Activated T-cell treated with anti-CD3 and anti-CD28 coated beads, Interleukin-2, amount 50 U/mL, for 48 hours (primary cell): ENCODE measurements at places on chromosomes 2 and 18.
A peak's percentile ranks its signal among the peaks of the same experiment; 100 is the strongest.

GRCh38 chr2:110820128-110820527 is 87.8 kb downstream of the ACOXL start:
- DNase-seq = no peak

GRCh38 chr2:58156780-58157179 is 84.3 kb downstream of the FANCL start:
- no peak for DNase-seq

- no peak for DNase-seq
These were observed 20.0 kb upstream of the CXCR4 start for GRCh38 chr2:136137982-136138381.

DNA sequence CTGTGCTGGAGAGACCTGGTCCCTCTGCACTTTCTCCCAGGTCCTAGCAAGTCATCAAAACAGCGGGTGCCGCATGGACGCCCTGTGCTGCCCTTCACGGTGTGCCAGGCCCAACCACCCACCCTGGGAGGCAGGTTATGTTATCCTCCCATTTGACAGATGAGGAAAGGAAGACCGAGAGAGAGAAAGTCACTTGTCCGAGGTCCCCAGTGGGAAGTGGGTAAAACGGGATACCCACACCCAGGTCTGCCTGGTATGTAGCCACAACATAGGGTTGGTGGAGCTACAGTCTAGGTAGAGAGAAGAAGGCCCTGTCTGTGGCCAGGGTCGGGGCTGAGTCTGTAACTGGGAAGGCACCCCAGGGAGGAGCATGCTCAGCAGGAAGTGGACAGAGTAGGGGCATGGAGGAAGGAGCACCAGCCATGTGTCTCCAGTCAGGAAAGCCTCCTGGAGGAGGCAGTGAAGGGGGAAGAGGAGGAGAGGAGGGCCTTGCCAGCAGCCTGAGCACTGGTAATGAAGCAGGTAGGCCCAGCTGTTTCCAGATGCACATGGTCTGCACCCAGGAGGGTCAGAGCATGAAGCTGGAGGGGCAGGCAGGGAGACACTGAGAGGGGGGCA is 98.4 kb downstream of the ZFP36L2 start:
- peak; percentile 43 for DNase-seq

- no peak for DNase-seq
These were observed 15.4 kb downstream of the HK2 start for GRCh38 chr2:74849228-74849892.

DNA sequence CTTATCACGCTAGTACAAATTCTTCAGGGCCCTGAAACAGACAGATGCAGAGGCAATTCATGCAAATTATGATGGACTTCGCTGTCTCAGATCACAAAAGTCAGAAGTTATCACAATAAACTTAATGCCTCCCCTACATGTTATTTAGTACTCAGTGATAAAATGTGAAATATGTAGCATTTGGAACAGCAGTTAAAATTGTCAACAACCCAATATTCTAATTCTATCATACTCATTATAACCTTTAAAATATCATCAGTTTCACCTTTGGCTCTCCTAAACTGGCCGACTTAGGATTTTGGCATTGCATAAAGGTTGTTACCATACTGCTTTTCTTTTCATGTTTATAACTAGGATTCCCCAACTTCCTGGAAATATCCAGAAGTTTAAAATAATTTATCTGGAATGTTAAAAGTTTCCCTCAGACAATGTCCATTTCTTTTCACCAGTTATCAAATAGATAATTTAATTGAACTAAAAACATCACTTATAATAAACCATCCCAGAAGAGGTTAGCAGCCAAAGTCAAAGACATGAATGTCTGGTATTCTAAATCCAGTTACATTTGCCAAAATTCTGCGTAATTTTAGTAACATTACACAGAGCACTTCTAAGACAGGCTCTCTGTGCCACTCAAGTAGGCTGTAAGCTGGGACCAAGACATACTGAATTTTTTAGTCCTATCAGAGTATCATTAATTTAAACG is 239.8 kb downstream of the RBM43 start:
- no peak for DNase-seq

DNA sequence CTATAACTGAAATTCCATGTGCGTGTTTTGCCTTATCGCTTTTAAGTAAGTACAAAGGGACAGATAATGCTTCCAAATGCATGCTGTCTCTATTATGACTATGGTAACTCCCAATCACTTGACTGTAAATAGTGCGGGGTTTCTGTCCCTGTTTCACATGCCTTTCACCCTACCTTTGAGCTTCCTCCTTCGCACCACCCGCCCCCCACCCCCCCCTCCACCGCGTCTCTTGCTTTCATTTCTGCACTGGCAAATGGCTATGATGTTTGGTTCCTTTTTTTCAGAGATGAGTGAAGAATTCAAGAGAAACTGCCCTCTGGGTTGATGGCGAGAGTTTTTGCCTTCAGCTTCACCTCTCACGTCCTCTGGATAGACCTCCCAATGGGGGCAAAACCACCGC is 25.0 kb upstream of the SPP2 start:
- no peak for DNase-seq

DNA sequence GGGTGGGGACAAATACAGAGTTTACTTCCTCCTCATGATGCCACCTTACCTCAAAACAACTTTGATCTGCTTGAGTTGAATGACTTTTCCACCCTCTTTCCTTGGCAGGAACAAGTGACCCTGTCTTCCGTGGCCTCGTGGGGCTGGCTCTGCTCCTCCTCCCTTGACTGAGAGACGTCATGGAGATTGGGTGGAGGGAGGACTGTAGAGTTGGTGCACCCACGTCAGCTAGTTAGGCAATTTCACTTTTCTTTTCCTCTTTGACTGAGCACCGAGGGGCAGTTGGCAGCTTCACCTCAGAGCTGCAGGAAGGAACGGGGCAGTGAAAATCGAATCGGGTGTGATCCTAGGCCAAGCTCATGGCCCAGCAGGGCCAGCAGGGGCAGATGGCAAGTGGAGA is at the start of gene SP140:
Gene SP140 (plus strand): TSS at position 251 of the 400 bp plus-strand sequence. CDS start 109 bp downstream, at position 360.
- peak; percentile 76 for DNase-seq

GRCh38 chr18:79486356-79487182 is 90.8 kb downstream of the NFATC1 start:
- no peak for DNase-seq

- DNase-seq = no peak
These were observed 571.9 kb upstream of the CNTNAP5 start for GRCh38 chr2:123453046-123453700.

GRCh38 chr18:74488864-74489263 is 7.3 kb upstream of the CNDP2 start:
- peak; percentile 5 for DNase-seq

DNA sequence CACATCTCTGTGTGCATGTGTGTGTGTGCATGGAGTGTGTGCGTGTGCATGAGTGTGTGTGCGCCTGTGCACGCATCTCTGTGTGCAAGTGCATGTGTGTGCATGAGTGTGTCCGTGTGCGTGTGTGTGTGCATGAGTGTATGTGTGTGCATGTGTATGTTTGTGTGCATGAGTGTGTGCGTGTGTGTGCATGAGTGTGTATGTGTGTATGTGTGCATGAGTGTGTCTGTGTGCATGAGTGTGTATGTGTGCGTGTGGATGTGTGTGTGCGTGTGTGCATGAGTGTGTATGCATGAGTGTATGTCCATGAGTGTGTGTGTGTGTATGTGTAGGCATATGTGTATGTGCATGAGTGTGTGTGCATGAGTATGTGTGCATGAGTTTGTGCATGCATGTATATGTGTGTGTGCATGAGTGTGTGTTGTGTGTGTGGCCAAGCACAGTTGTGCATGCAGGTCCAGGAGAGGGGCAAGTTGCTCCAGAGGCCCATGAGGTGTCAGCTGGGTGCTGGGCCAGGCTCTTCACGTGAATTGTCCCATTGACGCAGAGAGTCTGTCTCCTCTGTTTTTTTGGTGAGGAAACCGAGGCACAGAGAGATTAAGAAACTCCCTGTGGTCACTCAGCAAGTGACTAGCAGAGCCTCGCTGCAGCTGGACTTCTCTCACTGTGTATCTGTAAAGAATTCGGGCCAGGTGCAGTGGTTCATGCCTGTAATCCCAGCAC is 75.5 kb downstream of the ASB1 start:
- DNase-seq = no peak

DNA sequence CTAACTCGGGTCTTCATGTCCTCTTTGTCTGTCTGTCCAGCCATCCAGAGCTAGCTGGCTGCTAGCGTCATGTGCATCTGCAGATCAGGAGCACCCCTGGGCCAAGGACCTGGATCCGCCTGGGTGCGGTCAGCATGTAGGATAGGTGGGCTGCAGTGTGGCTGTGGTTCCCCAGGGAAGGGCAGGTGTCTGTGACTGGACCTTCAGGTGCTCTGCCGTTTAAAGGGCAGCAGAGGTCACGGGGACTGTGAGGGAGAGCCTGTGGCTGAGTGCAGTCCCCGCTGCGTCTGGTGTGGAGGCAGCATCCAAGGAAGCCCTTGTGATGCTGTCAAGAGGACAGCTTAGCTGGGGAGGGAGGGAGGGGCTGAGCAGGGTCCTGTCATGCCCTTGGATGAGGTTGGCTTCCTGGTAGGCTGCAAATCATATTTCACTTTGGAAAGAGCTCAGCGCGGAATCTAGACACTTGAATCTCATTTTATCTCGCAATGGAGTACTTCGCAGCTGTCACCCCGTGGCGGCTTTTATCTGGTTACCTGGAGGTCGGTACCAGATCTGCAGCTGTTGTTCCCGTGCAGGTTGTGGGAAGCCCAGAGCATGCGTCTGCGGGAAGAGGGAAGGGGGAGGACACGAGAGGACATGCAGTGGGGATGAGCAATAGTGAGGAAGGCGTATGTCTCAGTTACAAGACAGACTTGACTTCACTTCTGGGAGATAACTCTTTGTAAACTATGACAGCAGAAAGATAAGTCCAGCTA is 5.9 kb upstream of the RALB start:
- DNase-seq = no peak

DNA sequence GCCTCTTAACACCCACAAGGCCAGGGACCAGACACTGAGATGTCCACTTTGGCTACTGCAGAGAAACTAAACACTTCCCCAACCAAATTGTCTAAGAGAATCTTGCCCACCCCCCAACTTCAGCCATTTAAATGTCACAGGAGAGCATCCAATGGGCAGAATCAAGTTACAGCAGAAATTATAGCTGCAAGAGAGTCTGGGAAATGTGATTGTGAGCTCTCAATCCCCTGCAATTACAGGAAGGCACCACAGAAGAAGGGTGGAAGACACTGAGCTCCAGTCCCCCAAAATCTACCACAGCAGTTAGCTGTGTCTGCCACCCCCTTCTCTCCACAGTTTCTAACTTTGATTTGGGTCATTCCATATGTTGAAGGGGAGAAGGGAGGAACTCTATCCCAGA is 103.5 kb upstream of the ATL2 start:
- no peak for DNase-seq

- no peak for DNase-seq
These were observed 120.5 kb downstream of the ZFP36L2 start for GRCh38 chr2:43105586-43106558.

- no peak for DNase-seq
These were observed 41.5 kb downstream of the MAP3K19 start for GRCh38 chr2:135005753-135006152.

DNA sequence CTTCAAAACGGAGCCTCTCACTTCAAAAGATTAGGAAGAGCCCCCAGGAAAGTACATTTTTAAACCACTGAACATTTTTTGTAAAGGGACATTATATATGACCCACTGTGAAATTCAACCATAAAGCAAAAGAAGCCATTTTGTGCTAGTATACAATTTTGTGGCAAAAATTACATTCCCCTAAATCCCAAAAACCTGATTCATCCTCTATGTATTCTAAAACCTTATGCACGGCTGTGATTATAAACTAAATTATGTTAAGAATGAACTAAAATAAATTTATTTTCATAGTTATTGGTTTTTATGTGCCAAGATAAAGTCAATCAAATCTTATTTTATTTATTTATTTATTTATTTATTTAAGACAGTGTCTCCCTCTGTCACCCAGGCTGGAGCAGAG is 48.5 kb downstream of the RTN4 start:
- DNase-seq = no peak

GRCh38 chr2:120360307-120360855 is 14.4 kb downstream of the INHBB start:
- no peak for DNase-seq

- no peak for DNase-seq
These were observed 115.9 kb downstream of the HAUS1 start for GRCh38 chr18:46220116-46220515.

GRCh38 chr2:128365217-128365905 is 46.7 kb upstream of the HS6ST1 start:
- no peak for DNase-seq

- no peak for DNase-seq
These were observed 281.5 kb downstream of the NEDD4L start for GRCh38 chr18:58325494-58325893.

DNA sequence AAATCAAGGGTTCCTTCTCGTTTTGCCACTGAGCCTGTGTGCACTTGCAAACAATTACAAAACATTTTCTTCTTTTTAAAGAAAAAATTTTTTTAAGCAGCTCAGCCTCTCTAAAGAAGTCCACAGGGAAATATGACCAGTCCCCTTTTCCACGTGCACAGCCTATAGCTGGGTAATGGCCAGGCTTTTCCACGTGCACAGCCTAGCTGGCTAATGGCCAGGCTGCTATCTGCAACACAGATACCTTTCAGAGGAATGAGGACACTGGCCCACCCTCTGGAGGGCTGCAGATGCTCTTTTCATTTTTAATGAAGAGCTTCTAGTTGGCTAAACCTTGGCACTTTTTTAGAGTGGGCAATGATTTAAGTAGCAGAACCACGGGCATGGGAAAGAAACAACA is 46.3 kb downstream of the ASB18 start:
- no peak for DNase-seq

GRCh38 chr18:74422541-74422940 is 34.6 kb downstream of the DIPK1C start:
- no peak for DNase-seq

GRCh38 chr2:83081826-83082690 is 1377.0 kb downstream of the SUCLG1 start:
- no peak for DNase-seq

DNA sequence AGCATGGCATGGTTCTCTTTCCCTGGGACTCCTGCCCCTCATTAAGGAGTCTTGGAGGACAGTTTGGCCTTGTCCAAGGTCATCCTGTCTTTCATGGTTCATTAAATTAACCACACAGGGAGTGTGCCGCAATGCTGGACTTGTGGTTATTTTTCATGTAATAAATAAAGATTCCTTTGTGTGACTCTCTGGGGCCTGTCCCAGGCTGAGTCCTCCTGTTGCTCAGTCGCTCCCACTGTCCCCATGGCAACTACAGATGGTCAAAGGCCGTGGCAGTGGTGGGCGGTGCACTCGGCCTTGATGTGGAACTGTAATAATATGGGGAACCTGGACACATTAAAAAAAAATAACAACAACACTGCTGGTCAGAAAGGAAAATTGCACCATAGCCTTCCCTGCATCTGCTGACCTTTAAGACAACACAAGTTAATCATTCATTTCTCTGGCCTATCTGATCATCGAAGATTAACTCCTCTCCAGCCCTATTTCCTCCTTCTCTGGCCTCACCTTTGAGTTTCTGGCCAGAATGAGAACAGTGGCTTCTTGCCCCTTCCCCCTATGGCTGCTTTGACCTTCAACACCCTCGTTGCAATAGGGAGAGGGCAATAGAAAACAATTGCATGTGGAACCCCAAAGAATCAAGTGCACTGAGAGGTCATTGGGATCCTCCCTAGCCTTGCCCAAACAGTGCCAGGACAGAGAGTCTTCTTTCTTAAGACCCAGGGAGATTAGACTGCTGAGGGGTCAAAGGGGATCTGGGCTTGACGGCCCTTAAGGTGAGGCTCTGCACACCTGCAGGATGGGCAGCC is 44.7 kb downstream of the PSD4 start:
- DNase-seq = no peak
